Adrenal gland (tissue), 19 donors: ENCODE measurements at places on chromosomes 6 and 20.
A peak's percentile ranks its signal among the peaks of the same experiment; 100 is the strongest.

- H3K4me1 ChIP-seq: peaks cover 5% of the 10 kb centered on the region
- no peaks in the 10 kb centered on the region for H3K27me3 ChIP-seq
- H3K4me3 ChIP-seq: no peak overlapping the region
- no peak for DNase-seq
- H3K27ac ChIP-seq: no peak overlapping the region
Measured at GRCh38 chr6:152096863-152097496, 289.5 kb downstream of the ESR1 start.

GRCh38 chr6:52356017-52356416 is 5.9 kb upstream of the PAQR8 start:
- no peak overlapping the region for H3K4me3 ChIP-seq
- no peak for DNase-seq
- no peaks in the 10 kb centered on the region for H3K27me3 ChIP-seq

DNA sequence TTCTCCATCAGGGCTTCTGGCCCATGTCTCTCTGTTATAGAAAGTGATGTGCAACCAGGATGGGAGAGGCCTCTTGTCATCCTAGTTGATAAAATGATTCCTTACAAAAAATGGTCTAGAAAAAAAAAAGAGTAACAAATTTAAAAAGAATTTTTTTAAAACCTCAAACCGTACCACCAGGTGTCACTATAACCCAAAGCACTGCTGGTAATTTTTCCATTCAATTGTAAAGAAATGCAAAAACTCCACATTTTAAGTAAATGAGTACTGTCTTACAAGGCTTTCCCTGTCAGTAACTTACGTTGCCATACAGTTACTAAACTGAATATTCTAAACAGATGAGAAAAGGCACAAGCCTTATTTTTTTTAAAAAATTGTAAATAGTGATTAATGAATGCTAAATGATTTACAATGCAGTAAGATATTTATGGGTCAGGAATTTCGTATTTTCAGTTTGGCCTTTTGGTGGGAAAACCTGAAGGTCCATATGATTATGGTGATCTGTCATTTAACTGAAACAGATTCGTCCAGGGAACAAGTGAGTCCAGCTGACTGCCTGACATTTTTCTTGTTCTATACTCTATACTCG is 95.4 kb downstream of the OGFRL1 start:
- H3K27me3 ChIP-seq: no peaks in the 10 kb centered on the region
- peaks cover 4% of the 10 kb centered on the region for H3K4me1 ChIP-seq
- H3K27ac ChIP-seq: no peak overlapping the region
- no peaks in the 10 kb centered on the region for H3K36me3 ChIP-seq
- DNase-seq: no peak

GRCh38 chr6:147166992-147167391 is 37.2 kb upstream of the STXBP5 start:
- H3K4me1 ChIP-seq: no peaks in the 10 kb centered on the region
- no peak overlapping the region for H3K27ac ChIP-seq

DNA sequence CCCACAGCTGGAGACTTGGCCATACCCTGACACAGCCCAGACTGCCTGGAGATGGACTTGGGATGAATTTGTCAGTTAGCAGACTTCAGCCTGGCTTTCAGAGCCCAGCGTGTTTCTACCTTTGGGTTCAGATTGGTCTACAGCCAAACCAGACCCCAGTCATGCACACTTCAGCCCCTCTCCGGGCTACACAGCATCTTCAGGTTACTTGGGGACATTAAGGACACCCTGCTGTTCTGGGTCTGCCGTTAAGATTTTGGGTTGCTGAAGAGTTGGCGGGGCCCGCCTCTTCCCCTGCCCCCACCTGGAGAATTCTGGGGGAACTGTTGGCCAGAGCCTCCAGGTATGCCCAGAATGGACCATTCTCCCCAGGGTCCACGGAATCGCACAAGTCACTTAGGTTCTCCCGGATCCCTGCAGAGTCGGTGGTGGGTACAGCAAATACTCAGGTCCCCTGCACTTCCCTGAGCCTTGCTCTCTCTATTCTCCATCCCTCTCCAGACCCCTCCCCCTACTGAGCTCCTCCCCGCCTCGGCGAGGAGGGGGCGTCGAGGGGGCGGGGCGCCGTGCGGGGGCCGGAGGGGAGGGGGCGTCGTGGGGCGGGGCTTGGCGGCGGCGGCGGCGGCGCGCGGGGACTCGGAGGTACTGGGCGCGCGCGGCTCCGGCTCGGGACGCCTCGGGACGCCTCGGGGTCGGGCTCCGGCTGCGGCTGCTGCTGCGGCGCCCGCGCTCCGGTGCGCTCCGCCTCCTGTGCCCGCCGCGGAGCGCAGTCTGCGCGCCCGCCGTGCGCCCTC is at the start of gene PTK7:
Gene PTK7, plus strand, starts transcription at position 645 of the 794 bp plus-strand sequence. CDS start 175 bp downstream, outside the sequence.
- peaks cover 14% of the 10 kb centered on the region for H3K36me3 ChIP-seq
- peak within 1 kb of the TSS; percentile 60 for H3K4me3 ChIP-seq
- no peaks in the 10 kb centered on the region for H3K27me3 ChIP-seq
- H3K27ac ChIP-seq: no peak within 1 kb of the TSS

DNA sequence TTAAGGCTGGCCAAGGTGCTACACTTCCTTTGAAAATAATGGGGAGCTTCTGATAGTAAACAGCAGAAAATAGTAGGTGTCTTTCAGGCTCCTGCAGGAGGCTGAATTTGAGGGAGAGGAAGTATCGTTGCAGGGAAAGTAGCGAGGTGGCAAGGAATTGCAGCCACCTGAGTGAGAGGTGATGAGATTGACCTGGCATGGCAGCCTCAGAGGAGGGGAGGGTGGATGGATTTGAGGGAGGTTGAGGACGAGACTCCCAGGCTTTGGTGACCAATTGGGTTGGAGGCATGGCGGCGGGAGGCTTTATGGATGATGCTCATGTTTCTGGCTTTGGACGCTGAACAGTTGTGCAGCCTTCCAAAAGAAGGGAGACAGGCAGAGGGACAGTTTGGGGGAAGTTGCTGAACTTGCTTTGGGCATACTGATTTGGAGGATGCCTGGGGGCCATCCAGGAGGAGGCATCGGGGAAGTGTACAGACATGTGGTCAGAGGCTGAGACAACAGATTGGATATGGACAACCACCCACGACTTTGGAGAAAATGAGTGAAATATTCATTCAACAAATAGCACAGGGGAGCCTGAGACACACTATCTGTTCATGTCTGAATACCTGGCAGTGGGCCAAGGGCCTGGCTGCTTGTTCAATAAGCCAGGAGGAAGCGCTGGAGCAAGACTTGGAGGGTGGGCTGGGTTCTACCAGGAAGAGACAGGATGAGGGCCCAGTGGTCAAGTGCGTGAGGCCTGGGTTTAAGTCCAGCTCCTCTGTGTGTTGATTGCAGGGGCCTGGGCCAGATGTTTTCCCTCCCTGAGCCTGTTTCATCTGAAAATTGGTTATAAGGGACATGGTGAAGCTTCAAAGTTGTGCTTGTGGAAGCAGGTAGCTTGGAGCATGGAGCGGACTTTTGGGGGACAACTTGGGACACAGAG is 113.2 kb downstream of the CEBPB start:
- no peaks in the 10 kb centered on the region for H3K27me3 ChIP-seq
- H3K27ac ChIP-seq: peak overlapping the region; percentile 89
- no peak overlapping the region for H3K4me3 ChIP-seq
- DNase-seq: peak; percentile 92
- no peaks in the 10 kb centered on the region for H3K36me3 ChIP-seq

DNA sequence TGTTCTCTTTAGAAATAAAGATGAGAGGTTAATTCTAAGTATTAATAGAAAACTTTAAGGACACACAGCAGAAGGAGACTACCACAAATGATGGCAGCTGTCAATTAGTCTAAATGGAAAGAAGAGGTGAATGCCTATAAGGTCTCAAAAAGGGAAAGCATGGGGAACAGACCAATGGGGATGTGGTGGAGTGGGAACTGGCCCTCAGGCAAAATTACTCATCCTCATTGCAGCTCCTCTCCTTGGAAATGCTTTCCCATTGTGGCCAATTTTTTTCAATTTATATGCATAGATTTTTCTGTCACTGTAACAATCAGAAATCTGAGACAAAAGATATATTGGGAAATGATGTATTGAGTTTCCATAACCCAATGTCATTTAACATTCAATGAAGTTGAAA is 222.9 kb upstream of the DEFB112 start:
- peaks cover 10% of the 10 kb centered on the region for H3K4me1 ChIP-seq
- no peaks in the 10 kb centered on the region for H3K36me3 ChIP-seq
- no peaks in the 10 kb centered on the region for H3K27me3 ChIP-seq
- no peak overlapping the region for H3K27ac ChIP-seq

DNA sequence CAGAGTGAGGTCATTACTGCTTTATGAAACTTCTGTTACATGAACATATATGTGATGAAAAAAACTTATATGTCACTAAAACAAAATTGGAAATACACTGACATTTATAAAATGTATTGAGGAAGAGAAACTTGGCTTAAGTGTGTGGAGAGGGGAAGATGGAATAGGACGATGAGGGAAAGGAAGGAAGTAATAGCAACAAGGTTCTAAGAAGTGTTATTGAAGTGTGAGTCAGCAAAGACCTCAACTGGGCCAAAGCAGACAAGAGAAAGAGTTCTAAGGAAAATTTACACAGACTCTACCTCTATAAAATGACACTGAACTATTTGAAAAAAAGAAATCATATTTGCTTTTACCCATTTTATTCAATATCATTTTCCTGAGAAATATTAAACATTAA is 38.3 kb downstream of the SNX3 start:
- DNase-seq: no peak
- no peaks in the 10 kb centered on the region for H3K27me3 ChIP-seq
- H3K4me1 ChIP-seq: peaks cover 20% of the 10 kb centered on the region
- H3K4me3 ChIP-seq: no peak overlapping the region

DNA sequence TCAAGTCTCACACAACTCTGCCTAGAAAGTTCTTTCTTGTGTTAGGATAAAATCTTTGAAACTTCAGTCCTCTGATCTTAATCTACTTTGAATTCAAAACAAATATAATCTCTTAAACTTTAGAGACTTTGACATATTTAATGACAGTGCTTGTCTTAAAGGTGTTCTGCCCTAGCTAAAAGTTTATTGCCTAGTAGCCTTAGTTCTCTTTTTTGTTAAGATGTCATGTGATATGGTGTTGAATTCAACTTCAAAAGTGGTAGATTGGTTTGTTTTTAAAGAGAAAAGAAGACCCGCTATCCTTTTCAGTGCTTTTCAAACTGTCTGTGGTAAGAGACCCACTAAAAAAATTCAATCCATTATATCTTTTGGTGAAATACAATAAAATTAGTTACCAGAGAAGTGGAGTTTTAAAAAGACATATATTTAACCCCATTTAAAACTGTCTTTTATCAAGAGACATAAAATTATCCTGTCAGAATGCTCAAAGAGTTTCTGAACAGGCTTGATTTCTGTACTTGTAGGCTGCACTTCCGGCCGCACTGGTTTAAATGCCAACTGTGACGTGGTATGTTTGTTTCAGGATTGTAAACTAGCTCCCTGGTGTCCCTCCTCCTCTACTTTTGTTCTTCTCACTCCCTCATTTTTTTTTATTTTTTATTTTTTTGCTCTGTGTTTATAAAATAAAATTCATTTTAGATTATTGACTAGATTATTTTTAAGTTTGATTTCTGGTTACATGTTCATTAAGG is 76.5 kb downstream of the QKI start:
- DNase-seq: peak; percentile 65
- H3K27me3 ChIP-seq: no peaks in the 10 kb centered on the region
- H3K4me1 ChIP-seq: peaks cover 21% of the 10 kb centered on the region
- no peaks in the 10 kb centered on the region for H3K36me3 ChIP-seq
- H3K4me3 ChIP-seq: no peak overlapping the region
- H3K27ac ChIP-seq: peak overlapping the region; percentile 61

- H3K27ac ChIP-seq: no peak overlapping the region
- no peak overlapping the region for H3K4me3 ChIP-seq
- peaks cover 9% of the 10 kb centered on the region for H3K4me1 ChIP-seq
- no peak for DNase-seq
- H3K36me3 ChIP-seq: no peaks in the 10 kb centered on the region
Measured at GRCh38 chr6:14353798-14354197, 236.2 kb downstream of the CD83 start.

GRCh38 chr6:31610968-31611367 is 4.1 kb upstream of the AIF1 start:
- no peak overlapping the region for H3K4me3 ChIP-seq
- no peaks in the 10 kb centered on the region for H3K27me3 ChIP-seq
- H3K36me3 ChIP-seq: no peaks in the 10 kb centered on the region
- no peak for DNase-seq
- no peaks in the 10 kb centered on the region for H3K4me1 ChIP-seq

- H3K27ac ChIP-seq: no peak overlapping the region
- H3K36me3 ChIP-seq: no peaks in the 10 kb centered on the region
- no peaks in the 10 kb centered on the region for H3K4me1 ChIP-seq
- no peaks in the 10 kb centered on the region for H3K27me3 ChIP-seq
- no peak overlapping the region for H3K4me3 ChIP-seq
Measured at GRCh38 chr6:22666586-22666985, 97.2 kb downstream of the HDGFL1 start.

GRCh38 chr6:106508834-106509233 is 120.5 kb downstream of the RTN4IP1 start:
- H3K36me3 ChIP-seq: no peaks in the 10 kb centered on the region
- peaks cover 7% of the 10 kb centered on the region for H3K4me1 ChIP-seq
- DNase-seq: no peak

- H3K36me3 ChIP-seq: no peaks in the 10 kb centered on the region
- H3K27me3 ChIP-seq: no peaks in the 10 kb centered on the region
- no peak for DNase-seq
- no peak overlapping the region for H3K27ac ChIP-seq
- H3K4me3 ChIP-seq: no peak overlapping the region
Measured at GRCh38 chr20:6530779-6531315, 236.6 kb upstream of the BMP2 start.

GRCh38 chr6:17703256-17703694 is 3.5 kb downstream of the NUP153 start:
- no peaks in the 10 kb centered on the region for H3K36me3 ChIP-seq
- peak overlapping the region; percentile 12 for H3K27ac ChIP-seq
- H3K4me3 ChIP-seq: no peak overlapping the region

GRCh38 chr6:40160826-40161225 is 226.6 kb upstream of the MOCS1 start:
- H3K4me3 ChIP-seq: no peak overlapping the region
- no peaks in the 10 kb centered on the region for H3K4me1 ChIP-seq
- H3K27me3 ChIP-seq: peaks cover 4% of the 10 kb centered on the region

GRCh38 chr6:157898169-157898568 is 75.1 kb downstream of the SNX9 start:
- H3K36me3 ChIP-seq: peaks cover 33% of the 10 kb centered on the region
- no peak overlapping the region for H3K27ac ChIP-seq
- DNase-seq: no peak
- no peaks in the 10 kb centered on the region for H3K27me3 ChIP-seq
- no peaks in the 10 kb centered on the region for H3K4me1 ChIP-seq
- no peak overlapping the region for H3K4me3 ChIP-seq

- H3K36me3 ChIP-seq: peaks cover 8% of the 10 kb centered on the region
- peaks cover 11% of the 10 kb centered on the region for H3K4me1 ChIP-seq
- no peak overlapping the region for H3K4me3 ChIP-seq
- no peaks in the 10 kb centered on the region for H3K27me3 ChIP-seq
- peak; percentile 29 for DNase-seq
- no peak overlapping the region for H3K27ac ChIP-seq
Measured at GRCh38 chr6:133977983-133978895, 25.2 kb downstream of the TBPL1 start.

- no peaks in the 10 kb centered on the region for H3K36me3 ChIP-seq
- no peaks in the 10 kb centered on the region for H3K27me3 ChIP-seq
- no peak overlapping the region for H3K4me3 ChIP-seq
- no peak for DNase-seq
Measured at GRCh38 chr20:59184880-59185447, 21.3 kb downstream of the ZNF831 start.

GRCh38 chr20:2746636-2747265 is 53.7 kb downstream of the CPXM1 start:
- H3K27ac ChIP-seq: no peak overlapping the region
- peak; percentile 15 for DNase-seq
- no peaks in the 10 kb centered on the region for H3K27me3 ChIP-seq
- H3K4me1 ChIP-seq: peaks cover 13% of the 10 kb centered on the region
